ENCODE measurements at places on chromosomes 12 and 14.

DNA sequence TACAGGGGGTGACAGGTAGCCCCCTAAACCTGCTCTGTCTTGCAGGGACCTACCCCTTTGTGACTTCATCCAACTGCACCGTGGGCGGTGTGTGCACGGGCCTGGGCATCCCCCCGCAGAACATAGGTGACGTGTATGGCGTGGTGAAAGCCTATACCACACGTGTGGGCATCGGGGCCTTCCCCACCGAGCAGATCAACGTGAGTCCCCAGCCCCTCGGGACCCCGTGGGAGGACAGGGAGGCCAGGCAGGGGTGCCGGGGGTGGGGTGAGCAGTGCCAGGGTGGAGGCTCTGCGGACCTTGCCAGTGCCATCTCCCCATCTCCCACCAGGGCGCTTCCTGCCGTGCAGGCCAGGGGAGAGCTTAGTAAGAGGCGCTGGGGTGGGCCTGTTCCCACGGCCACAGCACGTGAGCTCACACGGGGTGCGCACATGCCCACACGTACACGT is 11.1 kb upstream of the SIVA1 start:
- no peak for DNase-seq

GRCh38 chr14:105065280-105066228 is at the start of gene GPR132:
GPR132 (minus strand) TSS chr14:105065430; CDS start chr14:105055420, 10,010 bp downstream.
- DNase-seq, result no peak

GRCh38 chr12:56420411-56420810 is 28.8 kb downstream of the TIMELESS start:
- DNase-seq, result no peak

GRCh38 chr14:52219488-52220084 is 47.9 kb upstream of the PTGDR start:
- DNase-seq, result no peak

GRCh38 chr14:77037215-77037937 is 8.9 kb upstream of the IRF2BPL start:
- no peak for DNase-seq
